ENCODE measurements at places on chromosomes 1 and 21. TPM values are rescaled to one million over a fixed set of nuclear protein-coding genes. Genes with fewer than 3 reads are reported as not detected.

HUNK gene
- 0.54 TPM for total RNA-seq

C1orf116 gene
- 0.08 TPM for total RNA-seq

C1QC gene
- not detected for total RNA-seq

GIPC2 gene
- total RNA-seq: 0.20 TPM

Data from activated naive CD8-positive, alpha-beta T cell treated with anti-CD3 and anti-CD28 coated beads for 36 hours (primary cell).